ENCODE measurements at places on chromosomes 1 and 21.
A peak's percentile ranks its signal among the peaks of the same experiment; 100 is the strongest.

- DNase-seq, result no peak
These were observed 57.3 kb upstream of the HIVEP3 start for GRCh38 chr1:41975850-41976569.

- peak; percentile 83 for DNase-seq
These were observed 29.1 kb upstream of the GRHL3 start for GRCh38 chr1:24289937-24290595.

GRCh38 chr1:150484431-150484830 is 2.8 kb upstream of the TARS2 start:
- no peak for DNase-seq

DNA sequence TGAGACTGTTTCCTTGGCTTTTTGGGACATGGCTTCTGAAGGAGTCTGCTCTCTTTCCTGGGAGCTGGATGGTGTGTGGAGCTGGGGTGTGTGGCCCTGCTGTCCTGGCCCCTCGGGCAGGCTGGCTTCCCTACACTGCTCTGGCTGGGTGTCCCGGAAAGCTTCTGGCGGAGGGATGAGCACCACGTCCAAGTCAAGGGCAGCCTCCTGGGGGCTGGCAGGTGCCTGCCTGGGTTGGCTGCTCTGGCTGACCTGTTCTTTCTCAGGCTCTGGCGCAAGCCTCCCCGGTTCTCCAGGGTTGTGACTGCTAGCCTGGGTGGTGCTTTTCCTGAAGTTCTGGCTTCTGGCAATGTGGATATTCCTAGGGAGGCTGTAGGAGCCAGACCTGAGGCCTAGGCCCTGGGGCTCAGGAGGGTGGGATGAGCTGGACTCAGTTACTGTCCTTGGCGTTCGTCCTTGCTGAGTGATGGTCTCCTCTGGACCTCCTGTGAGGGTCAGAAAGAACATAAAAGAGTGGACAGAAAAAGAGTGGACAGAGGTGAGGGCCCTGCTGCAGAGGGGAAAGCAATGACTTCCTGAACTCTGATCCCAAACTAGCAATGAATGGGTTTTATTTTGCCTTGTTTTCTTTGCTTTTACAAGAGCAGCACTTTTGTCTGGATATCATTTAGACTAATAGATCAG is 9.4 kb downstream of the C1orf116 start:
- DNase-seq, result no peak

GRCh38 chr1:152442765-152443164 is 28.7 kb upstream of the CRNN start:
- DNase-seq, result no peak

DNA sequence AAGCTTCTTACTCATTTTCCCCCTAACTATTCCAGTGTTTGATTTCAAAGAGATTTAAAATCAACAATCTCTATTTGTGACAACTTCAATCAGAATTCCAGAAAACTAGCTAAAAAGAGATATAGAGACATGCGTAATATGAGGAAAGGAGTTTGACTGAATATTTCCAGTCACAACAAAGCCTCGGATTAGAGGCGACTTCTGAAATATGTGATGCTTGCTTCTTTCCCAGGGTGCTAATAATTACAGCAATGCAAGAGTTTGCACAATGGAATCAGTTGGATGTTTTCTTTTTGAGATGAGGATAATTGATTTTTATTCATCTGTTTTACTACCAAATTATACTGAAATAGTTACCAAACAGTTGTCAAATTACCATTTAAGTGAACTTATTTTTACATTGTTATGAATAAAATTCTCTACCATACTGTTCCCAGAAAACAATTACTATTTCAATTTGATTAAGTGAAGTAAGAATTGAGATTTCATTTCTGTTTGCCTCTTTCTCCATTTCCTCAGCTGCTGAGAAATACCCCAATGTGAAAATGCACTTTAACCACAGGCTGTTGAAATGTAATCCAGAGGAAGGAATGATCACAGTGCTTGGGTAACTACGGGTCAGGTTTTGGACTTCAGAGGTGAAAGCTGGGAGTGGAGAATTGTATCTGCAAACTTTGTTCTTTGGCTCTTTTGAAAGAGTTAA is 28.1 kb downstream of the KMO start:
- no peak for DNase-seq

DNA sequence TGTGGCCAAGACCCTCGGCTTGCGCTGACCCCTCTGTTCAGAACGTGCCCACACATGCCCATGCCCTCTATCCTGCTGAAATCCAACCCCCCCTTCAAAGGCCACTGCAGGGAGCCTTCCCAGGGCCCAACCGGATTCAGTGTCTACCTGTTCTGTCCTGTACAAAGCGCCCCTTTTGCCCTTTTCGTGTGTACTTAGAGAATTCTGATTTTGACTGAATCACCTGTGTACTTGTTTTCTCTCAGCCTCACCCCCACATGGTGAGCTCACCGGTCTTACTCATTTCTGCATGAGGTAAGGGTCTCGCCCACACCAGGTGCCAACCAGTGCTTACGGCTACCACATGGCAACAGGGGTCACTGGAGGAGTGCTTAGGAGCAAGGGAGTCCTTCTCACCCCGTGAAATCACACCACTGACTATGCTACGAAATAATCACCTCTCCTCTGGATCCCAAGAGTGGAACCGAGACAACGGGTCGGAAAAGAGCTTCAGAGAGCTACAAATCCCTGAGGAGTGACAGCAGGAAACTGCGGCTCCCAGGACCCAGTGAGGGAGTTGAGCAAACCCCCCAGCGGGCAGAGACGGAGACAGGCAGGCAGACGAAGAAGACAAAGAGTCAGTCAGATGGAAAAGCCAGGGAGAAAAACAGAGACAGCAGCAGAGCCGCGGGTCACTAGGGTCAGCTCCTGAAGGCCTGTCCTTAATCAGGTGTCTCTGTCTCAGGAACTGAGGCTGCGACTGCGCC is 2.1 kb upstream of the S100A2 start:
- DNase-seq, result no peak

DNA sequence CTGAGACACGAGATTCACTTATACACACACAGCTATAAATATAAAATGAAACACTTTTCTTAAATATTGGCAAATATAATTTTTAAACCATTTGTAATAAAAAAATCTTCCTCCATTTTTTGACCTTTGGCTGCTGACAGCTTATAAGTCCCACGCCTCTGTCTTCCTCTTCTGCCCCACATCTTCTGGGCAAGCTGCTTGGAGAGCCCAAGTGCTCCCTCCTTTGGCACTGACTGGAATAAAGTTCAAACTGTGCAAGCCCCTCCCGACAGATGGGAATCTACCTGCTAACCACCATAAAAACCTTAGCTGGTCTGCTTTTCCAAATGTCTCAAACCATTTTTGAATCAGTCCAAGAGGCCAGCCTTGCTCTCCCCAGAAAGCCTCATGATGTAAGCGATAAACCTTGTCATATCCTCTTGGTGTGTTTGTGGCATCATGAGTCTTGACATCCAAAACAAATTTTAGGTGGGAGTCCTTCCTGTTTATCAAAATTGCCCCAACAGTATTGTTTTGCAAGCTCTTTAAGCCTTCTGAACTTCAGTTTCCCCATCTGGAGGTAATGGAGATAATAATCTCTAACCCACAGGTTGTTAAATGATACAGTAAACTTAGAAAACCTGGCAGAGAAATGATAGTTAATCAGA is 99.8 kb downstream of the SNX7 start:
- DNase-seq, result no peak

DNA sequence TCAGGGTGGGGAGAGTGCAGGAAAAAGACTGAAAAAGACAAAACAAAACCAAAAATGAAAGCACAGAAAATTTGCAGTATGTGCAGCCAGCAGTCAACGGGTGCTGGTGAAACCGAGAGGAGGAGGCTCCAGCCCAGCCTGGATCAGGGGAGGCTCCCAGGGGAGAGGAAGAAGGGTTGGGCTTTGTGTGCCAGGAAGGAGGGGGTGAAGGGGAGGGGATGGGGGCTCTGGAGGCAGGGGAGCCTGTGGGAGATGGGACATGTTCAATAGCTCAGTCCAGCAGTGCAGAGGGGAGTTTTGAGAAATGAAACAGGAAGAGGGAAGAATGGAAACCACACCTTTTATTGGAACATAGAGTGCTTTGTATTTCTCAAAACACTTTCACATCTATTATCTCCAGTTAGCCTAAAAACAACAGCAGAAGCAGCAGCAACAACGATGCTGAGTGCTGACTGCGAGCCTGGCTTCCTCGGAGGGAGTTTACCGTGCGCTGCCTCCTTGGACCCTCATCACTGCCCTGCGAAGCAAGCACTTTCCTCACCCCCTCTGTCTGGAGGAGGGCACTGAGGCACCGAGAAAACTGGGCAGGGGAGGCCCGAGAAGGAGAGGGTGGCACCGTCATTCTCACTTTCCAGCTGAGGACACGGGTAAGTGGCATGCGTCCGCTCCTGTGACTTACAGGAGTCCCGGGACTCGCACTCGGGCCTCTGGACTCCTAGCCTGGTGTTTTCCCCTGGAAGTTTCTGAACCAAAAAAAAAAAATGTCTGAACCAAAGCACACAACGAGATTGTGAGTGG is 62.9 kb downstream of the MDM4 start:
- no peak for DNase-seq

DNA sequence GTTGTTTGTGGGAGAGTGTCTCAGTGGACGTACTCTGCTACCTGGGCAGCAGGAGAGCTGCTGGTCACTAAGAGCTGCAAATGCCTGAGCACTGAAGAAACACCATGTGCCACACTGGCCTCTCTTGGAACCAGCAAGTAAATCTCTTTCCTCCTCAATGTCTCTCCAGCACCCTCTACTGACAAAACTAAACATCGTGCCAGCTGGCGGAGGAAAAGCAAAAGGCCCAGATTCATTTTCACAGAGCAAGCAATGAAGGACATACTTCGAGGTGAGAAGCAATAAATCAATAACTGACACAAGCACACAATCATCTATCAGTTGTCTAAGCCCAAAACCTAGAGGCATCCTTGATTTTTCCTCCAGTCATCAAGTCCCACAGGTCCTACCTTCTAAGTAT is 78.1 kb downstream of the RERE start:
- DNase-seq, result no peak

DNA sequence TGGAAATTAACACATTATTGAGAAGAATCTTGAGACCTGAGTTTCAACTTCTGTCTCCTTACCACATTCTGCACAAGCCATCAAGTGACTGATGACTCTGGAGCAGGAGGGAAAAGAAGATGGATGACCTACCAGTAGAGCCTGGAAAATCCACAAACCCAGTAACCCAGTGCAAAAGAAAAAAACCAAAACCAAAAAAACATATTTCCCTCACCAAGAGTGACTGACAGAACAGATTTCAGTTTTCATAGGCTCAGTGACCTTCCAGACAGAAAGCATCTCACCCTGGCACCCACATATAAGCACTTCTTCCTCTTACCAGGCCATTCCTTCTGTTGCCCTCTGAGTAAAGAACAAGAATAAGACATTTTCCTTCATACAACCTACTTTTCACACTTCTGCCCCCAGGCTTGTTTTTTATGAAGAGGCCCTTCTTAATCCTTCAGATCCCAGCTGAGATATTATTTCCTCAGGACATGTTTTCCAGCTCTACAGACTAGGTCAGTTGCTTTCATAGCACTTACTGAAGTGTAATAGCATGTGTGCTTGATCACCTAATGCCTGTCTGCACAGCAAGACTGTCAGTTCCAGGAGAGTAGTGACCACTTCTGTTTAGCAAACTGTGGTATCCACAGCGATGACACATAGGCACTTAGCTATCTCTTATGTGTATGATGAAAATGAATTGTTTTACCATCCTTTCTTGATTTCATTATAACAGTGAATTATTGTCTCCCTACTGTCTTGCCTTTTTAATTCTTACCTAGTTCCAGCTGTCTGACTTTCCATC is 4.0 kb downstream of the TSACC start:
- DNase-seq, result no peak

DNA sequence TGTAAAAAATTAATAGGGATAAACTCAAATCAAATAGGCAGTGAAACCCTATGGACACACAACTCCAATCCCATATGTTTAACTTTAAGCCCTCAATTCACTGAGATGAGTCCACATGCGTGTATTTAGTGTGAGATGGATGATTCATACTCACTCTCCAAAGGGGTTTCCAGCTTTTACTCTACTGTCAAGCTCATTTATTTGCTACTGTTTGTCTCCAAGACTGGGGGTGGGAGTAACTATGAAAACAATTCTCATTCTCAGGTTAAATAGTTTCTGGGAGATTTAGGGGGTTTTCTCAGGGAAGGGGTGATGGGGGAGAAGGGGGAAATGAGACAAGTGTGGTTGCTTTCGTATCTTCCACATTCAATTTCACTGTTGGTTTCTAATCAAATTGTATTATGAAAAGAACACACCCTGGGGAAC is 2.7 kb downstream of the RAB29 start:
- DNase-seq, result no peak

- no peak for DNase-seq
These were observed 7.3 kb upstream of the C1orf162 start for GRCh38 chr1:111466480-111466879.

- DNase-seq, result no peak
These were observed at the start of gene LINGO4 for GRCh38 chr1:151805066-151805820. Gene LINGO4, minus strand, starts transcription at chr1:151805419. Its CDS starts 2,715 bp downstream, at chr1:151802704.

GRCh38 chr1:232776526-232777106 is 28.6 kb upstream of the MAP10 start:
- no peak for DNase-seq

DNA sequence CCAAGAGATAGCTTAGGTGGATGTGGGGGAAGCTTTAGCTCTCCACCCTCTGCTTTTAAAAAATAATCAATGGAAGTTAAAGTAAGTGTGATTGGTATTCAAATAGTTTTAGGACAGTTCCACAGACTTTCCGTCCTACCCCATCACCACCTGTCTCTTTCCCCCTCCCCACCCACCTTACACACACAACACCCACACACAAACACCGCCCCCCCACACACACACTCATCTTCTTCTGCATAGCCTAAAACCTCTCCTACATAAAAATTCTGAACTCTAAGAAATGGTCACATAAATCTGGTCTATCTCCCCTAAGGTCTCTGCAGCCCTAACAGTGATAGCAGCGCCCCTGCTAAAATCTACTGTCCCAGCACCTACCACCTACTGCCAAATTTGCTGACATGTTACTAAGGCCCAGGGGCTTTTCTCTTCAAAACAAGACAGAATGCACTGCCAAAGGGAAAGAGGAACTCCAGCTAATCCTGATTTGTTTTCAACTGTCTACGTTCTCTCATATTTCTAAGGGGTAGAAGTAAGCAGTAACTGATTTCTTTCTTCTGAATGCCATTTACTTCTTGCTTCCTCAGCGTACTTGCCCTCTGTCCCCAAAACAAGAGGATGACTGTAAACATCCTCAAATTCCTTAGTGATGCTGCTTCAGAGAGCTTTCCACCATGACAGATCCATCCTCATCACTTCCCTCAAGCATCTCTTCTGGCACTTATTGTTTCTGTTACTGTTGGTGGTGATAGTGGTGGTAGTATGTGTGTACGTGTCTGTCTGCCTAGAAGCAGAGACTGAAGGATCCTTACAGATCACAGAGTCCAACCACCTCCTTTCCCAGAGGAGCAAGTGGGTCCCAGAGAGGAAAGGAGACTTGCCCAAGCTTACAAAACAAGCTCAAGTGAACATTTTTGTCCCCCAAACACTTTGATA is 56.8 kb downstream of the LUZP1 start:
- DNase-seq, result no peak

GRCh38 chr1:160006312-160006940 is 25.4 kb downstream of the PIGM start:
- peak; percentile 80 for DNase-seq

DNA sequence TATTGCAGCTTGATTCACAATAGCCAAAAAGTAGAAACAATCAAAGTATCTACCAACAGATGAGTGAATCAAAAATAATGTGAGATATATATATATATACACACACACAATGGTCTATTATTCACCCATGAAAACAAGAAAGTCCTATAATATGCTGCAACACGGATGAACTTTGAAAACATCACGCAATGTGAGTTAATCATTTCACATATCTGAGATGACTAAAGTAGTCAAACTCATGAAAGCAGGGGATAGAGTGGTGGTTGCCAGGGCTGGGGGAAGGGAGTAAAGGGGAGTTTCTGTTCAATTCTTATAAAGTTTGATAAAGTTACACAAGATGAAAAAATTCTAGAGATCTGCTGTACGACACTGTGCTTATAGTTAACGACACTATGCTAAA is 1234.8 kb downstream of the MRPL39 start:
- DNase-seq, result no peak

Measured in NCI-H2081 (cell line).